Left kidney (tissue), 8 donors: ENCODE measurements at places on chromosomes 3 and 15. TPM values are rescaled to one million over a fixed set of nuclear protein-coding genes. Genes with fewer than 3 reads are reported as not detected.

CILP gene
- 3.8 TPM for polyA plus RNA-seq

ZNF660 gene
- polyA plus RNA-seq, result 15.9 TPM

- no peak for DNase-seq
Measured at GRCh38 chr15:31302778-31303725, 23.6 kb upstream of the KLF13 start.

DNA sequence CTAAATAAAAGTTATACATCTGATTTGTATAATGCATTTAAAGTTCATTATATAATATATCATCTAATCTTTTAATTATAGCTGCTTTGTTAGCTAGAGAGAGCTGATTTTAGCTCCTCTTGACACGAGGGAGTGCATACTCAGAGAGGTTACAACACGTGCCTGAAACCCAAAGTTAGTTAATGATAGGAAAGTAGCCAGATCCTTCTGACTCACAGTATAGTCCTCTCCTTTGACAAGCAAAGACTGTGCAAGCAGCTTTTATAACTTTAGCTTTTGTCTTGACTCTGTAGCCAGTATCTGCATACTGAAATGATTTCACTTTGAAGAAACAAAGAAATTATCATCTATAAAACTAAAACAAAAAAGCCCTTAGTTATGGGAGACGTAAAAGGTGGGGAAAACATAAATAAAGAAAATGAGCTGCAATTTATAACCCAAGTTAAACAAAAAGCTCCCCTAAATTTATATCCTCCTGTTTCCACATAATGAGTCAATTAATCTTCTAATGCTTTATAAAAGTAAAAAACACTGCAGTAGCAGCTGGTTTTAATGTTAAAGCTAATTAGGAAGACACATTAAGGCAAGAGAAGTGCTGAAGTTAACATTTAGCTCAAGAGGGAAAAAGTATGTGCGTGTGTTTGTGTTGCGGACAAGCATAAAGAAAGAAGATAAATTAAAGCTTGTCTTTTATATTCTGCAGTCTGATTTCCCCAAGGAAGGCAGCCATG, 13.1 kb downstream of the GABRR3 start:
- DNase-seq, result no peak
